ENCODE measurements at places on chromosomes 5 and 9.

GRCh38 chr5:106397700-106398099, 1273.0 kb downstream of the EFNA5 start:
- no peak for DNase-seq

DNA sequence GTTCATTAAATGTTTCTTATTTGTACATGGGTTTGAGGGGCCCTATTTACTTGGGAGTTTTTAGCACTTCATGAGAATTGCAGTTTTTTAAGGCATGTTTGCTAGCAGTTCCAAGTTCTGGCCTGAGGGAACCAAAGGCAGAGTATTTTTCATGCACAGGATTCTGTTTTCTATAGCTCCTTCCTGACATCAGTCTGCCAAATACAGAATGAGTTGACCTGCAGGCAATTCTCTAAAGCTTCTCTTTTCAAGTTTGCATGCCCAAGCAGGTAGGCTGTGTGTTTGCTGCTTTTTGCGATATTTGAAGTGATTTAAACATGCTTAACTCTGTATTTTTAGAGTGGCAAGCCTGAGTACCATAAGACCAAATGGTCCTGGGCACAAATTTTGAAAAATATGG, 75.8 kb downstream of the AOPEP start:
- no peak for DNase-seq

DNA sequence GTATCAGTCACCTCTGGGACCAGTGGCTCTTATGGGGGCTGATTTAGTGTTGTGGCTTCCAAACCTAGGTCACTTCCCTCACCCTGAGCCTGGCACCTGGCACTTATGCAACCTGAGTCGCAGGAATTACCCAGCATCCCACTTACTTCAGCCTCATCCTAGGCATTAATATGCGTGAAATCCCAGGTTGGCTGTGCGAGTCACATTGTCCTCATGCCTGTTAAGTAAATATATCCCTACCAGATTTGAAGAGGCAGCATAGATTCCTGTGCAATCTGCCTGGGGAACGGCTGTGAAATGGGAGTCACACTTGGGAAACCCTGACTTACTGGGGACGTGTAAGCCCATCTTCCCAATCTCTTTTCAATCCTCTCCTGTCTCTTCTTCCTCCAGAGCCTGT, 42.7 kb upstream of the AKNA start:
- peak; percentile 13 for DNase-seq

- DNase-seq, result no peak
Measured at GRCh38 chr9:79665931-79666330, 94.2 kb downstream of the TLE4 start.

DNA sequence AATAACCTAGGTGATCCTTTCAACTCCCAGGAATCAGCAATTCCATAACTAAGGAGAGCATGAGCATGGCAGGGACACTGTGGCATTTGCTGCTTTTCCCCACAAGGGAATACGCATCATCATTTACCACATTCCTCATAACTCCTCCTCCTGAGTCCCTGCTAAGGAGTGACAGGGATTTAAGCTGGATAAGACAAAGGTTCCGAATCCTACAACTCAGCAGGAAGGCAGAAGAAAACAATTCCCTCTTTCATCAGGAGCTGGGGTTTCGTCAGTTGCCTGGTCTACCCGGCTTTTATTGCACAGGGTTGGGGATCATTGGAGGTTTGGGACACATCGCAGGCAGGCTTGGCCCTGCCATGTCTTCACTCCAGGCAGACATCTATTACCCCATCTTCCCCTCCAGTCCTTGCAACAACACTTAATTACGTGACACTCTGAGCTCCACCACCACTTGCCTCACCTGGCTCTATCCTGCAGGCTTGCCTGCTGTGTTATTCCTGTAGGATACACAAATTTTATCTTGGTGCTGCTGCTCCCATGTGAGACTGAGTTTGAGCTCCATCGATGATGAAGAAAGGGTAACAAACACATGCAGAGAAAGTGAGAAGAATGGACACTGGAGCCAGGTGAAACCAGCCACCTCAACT, 563.0 kb upstream of the KLF4 start:
- no peak for DNase-seq

Data from NCI-H1105 (cell line).